ENCODE measurements at places on chromosomes 16 and 17. TPM values are rescaled to one million over a fixed set of nuclear protein-coding genes. Genes with fewer than 3 reads are reported as not detected.
A peak's percentile ranks its signal among the peaks of the same experiment; 100 is the strongest.

The TEKT3 gene
- not detected for total RNA-seq

- no peak for DNase-seq
Measured at GRCh38 chr16:30557707-30557956, 542 bp downstream of the ZNF764 start.

- DNase-seq, result peak; percentile 20
Measured at GRCh38 chr17:233473-233941, 52.1 kb upstream of the DOC2B start.

GRCh38 chr17:50920891-50921586, 54.9 kb upstream of the TOB1 start:
- DNase-seq, result no peak

GRCh38 chr16:30786115-30786935, 680 bp downstream of the ZNF629 start:
- no peak for DNase-seq

DNA sequence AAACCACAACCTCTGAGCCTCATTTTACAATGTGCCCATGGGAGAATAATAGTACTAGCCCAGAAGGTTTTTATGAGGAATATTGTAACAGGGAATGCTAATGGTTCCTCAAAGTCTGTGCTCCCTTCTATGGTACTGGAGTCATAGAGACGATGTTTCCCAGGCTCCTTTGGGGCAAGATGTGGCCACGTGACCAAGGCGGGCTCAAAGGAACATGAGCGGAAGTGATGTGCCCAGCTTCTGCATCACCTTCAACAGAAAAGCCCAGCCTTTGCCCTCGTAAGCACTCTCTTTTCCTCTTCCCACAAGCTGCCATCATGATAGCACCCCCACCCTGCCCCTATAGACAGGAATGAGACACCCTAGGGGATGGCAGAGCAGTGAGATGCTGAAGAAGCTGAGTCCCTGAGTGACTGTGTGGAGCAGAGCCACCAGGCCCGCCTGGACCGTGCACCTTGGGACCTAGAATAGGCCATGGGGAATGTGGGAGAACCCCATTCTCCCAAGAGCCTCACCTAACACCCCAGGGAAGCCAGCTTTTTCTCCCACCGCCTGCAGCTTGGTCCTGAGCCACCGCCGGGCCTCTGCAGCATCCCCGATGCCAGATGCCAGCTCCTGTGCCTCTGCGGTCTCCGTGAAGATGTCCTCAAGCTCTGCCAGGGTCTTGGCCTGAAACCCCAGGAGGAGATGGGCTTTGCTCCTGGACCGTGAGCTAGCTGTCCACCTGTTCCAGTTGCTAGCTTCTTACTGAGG, 22.2 kb upstream of the PIK3R6 start:
- no peak for DNase-seq

The FBXW10B gene
- not detected for total RNA-seq

The ACTG1 gene
- 3,174 TPM for total RNA-seq

DNA sequence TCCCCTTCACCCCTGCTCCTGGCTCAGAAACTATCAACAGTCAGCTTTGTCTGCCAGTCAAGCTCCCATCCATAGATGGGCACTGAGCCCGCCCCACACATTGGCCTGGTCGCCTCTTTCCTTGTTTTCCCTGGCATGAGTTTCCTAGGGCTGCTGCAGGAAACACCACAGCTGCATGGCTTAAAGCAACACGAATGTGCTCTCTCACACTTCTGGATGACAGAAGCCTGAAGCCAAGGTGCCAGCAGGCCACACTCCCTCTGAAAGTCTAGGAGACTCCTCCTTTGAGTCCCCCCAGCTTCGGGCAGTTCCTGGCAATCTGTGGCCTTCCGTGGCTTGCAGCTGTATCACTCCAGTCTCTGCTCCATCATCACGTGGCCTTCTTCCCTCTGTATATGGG, 69.9 kb downstream of the TBC1D16 start:
- DNase-seq, result no peak

- peak; percentile 52 for DNase-seq
Measured at GRCh38 chr17:21452377-21453143, 76.4 kb downstream of the KCNJ12 start.

The RGS11 gene
- not detected for total RNA-seq

- DNase-seq, result no peak
Measured at GRCh38 chr16:89549007-89549700, 11.3 kb upstream of the RPL13 start.

DNA sequence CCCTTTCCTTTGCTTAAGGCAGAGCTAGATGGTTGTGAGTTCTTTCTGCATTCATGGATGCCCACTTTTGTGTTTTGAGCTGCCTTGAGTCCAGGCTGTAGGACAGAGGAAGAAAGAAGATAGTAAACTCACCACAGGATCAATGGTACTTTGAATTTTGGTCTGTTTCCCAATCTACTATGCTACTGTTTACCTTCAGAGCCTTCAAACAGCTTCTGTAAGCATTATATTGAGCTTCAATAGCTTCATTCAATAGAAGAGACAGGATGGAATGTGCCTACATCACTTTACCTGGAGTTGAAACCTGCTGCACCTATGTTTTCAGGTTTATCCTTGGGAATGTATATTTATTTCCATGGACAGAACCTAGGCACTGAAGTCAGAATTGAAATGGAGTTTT, 397.9 kb upstream of the DYNLRB2 start:
- no peak for DNase-seq

DNA sequence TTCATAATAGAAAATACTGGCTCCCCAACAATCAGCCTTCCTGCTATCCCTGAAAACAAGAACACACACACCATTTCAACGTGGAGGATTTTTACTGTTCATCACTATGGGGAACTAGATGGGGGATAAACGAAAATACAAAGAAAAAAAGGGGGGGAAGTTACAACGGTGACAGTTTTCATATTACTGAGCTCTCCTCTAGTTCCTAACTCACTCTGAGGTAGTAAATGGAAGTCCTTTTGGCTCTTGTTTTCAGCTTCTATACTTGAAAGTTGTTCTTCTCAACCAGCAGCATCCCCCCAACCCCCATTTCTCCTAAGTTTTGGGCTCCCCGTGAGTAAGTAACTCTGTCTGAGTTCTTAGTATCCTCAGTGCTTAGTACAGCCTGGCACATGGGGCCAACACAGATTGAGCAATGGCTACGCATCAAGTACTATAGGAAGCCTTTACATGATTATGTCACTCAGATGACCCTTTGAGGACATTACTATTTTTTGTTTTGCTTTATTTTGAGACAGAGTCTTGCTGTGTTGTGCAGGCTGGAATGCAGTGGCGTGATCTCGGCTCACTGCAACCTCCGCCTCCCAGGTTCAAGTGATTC, 4.2 kb upstream of the CORO7 start:
- DNase-seq, result no peak

- no peak for DNase-seq
Measured at GRCh38 chr17:5508810-5509209, 22.4 kb downstream of the MIS12 start.

The CLEC18B gene
- total RNA-seq, result 1.5 TPM

The C16orf46 gene
- 0.53 TPM for total RNA-seq

The CANT1 gene
- 61.5 TPM for total RNA-seq

The SLC13A5 gene
- total RNA-seq, result not detected

The PPP1R1B gene
- total RNA-seq, result not detected

GRCh38 chr17:29568331-29569244, at the start of gene TP53I13:
TP53I13 (plus strand) TSS chr17:29568701; CDS start chr17:29568759, 58 bp downstream.
- peak; percentile 88 for DNase-seq

The RUNDC3A gene
- total RNA-seq, result not detected

The SLC5A10 gene
- total RNA-seq, result not detected

The EFNB3 gene
- not detected for total RNA-seq

The CASKIN1 gene
- total RNA-seq, result 1.1 TPM

All from activated naive CD8-positive, alpha-beta T cell treated with anti-CD3 and anti-CD28 coated beads, Interleukin-2, amount 10 ng/mL, durations not matched to agents 7 days and 5 days (primary cell).